ENCODE measurements at places on chromosomes 7 and 10. TPM values are rescaled to one million over a fixed set of nuclear protein-coding genes. Genes with fewer than 3 reads are reported as not detected.

DNA sequence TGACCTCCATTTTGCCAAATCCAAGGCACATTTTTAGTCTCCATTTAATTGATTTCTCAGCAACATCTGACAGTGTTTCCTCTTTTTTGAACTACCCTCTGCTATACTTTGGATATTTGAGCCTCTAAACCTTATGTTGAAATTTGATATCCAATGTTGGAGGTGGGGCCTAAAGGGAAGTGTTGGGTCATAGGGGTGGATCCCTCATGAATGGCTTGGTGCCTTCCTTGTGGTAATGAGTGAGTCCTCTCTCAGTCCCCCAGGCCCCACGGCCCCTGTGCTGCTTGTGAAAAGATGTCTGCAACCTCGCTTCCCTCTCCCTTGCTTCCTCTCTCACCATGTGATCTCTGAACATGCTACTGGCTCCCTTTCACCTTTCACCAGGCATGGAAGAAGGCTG is 96.8 kb upstream of the DGKB start:
- DNase-seq = no peak

Gene LIPF
- total RNA-seq = not detected

GRCh38 chr7:12771378-12771877 is 84.0 kb downstream of the ARL4A start:
- peak; percentile 49 for DNase-seq

DNA sequence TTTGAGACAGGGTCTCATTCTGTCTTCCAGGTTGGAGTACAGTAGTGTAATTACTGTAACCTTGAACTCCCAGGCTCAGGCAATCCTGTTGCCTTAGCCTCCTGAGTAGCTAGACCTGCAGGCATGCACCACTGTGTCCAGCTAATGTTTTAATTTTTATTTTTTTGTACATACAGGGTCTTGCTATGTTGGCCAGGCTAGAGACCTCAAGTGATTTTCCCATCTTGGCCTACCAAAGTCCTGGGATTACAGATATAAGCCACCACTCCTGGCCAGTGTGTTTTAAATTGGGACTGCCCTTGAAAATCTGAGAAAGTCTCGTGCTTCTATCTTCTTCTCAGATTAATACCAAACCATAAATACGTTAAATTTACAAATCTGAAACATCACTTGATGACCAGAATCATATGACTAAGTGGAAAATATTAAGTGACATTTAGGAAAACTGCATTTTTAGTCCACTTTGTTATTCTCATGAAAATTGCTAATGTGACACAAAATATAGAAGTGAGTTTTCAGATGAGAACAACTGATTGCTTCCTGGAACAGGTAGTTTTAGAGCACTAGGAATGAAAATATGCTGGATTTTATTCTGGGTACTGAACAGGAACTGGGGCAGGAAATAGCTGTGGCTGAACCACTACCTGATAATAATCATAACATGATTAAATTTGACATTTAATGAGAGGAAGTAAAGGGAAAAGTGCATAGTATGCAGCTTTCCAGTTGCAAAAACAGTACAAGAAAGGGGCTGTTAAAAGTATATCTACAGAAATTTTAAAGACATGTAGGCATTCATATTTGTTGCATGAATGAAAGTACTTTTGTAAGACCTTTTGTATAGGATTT is 4.2 kb downstream of the PHTF2 start:
- no peak for DNase-seq

Gene NKX2-3
- total RNA-seq = not detected

DNA sequence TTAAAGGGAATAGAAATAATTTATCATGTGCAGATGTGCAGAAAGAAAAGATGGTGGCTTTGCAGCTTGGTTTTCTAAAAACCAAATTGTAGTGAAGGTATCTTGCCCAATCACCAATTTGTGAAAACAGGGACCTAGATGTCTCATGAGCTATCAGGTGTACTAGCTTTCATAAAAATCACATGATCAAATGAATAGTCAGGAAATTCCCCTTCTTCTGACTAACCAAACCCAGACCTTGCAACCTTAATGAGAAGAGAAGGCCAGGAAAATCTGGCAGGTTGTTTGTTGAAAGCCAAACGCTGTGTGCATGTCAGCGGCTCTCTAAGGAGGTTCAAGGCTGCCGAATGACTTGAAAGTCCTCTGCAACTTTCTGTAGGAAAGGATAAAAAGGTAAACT is 304.4 kb upstream of the NRP1 start:
- DNase-seq = no peak

- no peak for DNase-seq
Measured at GRCh38 chr7:29208410-29209250, 14.1 kb downstream of the CHN2 start.

Gene CYP3A7
- not detected for total RNA-seq

Gene MORN4
- total RNA-seq = 29.1 TPM

Gene SEMA4G
- 15.9 TPM for total RNA-seq

DNA sequence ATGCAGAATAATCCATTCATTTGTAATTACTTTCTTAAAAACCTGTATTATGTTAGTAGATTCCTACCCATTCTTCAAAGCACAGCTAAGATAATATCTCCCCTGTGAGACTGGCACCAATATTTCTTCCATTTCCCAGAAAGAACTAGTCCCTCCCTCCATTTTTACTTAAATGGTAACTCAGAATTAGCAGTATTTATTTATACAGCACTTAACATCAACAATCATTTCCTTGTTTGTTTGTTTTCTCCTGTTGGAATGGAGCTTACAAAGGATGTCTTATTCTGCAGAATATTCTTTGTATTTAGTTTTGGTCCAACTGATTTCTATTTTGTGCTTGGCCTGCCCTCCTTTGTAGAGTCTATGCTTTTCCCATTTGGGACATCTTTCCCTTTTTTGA is 32.1 kb upstream of the PTPN12 start:
- DNase-seq = no peak

Gene VENTX
- total RNA-seq = 0.74 TPM

GRCh38 chr10:18599392-18599791 is 52.0 kb downstream of the NSUN6 start:
- DNase-seq = no peak

Gene TUBB8
- not detected for total RNA-seq

Gene IDI2
- total RNA-seq = not detected

DNA sequence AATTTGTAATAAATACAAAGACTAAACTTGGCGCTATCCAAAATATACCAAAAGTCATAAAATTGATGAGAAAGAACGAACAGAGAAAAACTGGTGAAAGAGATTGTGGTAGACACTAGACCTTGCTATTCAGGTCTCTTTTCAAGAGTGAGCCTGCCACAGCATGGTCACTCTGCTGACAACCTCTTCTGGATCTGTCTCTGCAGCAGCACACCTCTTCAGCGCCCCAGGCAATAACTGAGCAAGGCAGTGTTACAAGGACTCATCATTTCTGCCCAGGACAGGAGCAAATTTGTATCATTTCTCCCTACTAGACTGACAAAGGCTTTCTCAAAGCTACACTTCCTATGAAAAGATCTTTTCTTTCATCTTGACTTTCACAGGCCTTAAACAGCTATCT is 976.0 kb downstream of the DNAJB9 start:
- DNase-seq = no peak

Gene SFTPA1
- total RNA-seq = not detected

DNA sequence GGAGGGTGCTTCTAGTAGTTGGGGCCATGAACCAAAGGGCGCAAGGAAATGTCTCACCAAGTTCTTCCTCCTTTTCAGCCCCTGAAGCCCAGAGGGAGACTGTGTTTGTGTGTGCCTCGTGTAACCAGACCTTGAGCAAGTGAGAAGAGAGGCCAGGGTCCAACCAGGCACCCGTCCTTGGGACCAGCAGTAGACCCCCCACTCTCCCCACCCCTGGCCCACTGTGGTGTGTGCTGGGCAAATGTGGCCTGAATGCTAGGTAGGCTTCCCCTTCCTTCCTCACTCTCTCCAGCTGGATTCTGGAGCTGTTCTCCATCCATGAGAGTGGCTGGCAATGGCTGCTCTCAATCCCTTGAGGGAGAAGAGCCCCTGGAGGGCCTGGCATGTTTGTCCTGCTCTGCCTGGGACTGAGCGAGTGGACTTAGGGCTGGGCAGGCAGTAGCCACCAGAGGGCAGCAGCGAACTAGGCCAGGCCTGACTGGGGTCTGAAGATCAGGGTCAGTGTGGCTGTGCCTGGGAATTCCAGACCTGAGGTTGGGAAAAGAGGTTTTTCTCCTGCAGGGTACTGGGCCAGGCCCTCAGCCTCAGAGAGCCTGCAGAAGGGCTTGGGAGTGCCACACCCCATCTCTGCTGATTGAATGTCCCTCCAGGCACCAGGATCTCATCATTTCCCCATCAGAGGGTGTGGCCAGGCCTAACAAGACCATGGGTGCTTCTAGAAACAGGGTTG is 12.5 kb downstream of the SFRP5 start:
- DNase-seq = peak; percentile 58
